ENCODE measurements at places on chromosomes 16 and 17.

- peak; percentile 63 for DNase-seq
These were observed 11.0 kb downstream of the DNASE1 start for GRCh38 chr16:3665508-3665907.

DNA sequence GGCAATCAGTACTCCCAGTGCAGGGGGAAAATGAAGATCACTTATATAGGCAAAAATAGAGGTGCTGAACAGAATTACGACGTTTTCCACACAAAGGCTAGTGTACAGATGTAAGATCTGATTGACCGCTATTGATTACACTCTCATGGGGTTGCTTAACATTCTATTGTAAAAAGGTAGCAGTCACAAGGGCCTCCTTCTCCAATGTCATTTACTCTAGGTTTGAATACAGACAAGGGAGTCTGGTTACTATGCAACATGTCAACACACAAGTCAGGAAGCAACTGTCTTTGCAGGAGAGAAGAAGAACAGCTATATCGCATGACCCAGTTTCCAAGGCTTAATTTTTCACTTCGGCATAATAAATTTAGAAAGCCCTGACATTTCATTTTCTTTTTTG is 7.9 kb downstream of the KRT37 start:
- DNase-seq: no peak

- no peak for DNase-seq
These were observed 1.1 kb upstream of the AATK start for GRCh38 chr17:81167194-81167524.

- no peak for DNase-seq
These were observed 69.6 kb downstream of the PLXDC1 start for GRCh38 chr17:39081851-39082250.

DNA sequence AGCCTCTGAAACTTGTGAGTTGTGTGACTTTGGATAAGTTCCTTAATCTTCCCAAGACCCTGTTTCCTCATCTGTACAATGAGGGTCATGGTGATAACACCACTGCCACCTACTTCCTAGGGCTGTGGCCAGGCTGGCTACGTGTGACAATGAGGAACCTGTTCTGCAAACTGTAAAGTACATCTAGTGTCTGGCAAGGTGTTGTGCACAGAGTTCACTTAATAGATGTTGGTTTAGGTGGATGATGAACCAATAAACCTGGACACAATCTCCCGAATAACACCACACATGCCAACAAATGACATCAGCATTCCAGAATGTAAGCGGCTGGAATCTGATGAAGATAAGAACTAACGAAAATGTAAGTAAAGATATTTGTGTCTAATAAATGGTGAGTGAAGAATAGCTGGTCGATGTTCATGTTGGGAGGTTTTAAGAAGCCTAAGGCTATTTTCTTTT is 82.3 kb downstream of the MARCHF10 start:
- no peak for DNase-seq

DNA sequence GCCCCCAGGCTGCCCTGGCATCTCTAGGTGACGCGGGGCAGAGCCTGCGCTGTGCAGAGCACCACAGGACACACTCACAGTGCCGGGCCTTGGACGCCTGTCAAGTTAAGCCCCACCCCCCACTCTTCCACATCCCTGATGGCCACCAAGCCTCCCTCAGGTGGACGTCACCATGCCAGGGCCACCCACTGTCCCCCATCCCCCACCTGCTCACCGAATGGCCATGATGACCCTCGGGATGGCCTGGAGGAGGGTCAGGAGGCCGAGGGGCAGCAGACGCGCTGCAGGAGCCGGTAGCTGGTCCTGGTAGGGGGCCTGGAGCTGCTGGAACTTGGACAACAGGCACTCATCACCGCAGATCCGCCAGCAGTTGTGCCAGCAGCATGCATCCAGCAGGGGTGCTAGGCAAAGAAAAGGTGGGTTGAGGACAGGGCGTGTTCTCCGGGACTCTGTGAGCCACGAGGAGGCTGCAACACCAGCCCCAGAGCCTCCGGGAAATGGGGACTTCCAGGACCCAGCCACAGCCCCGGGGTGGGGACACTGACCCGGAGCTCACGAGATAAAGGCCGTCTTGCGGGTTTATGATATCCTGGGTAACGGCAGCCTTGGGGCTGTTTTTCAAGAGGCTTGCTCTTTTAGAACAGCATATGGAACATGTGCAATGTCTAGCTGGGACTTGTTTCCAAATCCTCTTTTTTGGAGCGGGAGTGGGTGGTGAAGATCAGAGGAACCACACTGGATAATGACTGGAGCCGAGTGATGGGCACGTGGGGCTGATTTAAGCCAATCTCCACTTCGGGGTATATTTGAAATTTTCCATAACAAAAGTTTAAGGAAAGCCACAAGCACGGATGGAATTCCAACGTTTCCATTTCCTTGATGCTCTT is 11.4 kb downstream of the C16orf95 start:
- no peak for DNase-seq

DNA sequence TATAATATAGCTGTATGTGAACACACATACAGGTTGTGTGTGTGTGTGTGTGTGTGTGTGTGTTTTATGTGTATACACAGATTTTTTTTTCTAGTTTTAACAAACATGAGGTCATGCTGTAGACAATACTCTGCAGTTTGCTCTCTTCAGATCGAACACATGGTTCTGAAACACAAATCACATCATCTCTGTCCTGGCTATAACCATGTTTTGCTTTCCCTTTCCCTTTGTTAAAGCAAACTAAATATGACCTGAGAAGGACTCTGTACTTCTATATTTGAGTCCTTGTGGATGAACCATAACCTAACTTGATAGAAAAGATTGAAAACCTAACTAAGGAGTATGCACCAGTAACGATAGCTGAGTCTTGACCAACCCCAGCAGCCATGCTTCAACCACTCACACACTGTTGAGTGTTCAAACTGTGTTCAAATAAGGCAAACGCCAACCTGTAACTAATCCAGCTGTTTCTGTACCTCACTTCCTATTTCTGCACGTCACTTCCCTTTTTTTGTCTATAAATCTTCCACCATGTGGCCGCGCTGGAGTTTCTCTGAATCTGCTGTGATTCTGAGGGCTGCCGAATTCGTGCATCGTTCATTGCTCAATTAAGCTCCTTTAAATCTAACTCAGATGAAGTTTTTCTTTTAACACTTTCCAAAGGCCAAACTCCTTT is 303.8 kb downstream of the HS3ST3B1 start:
- peak; percentile 7 for DNase-seq

GRCh38 chr17:69763503-69763902 is 311.5 kb upstream of the KCNJ16 start:
- no peak for DNase-seq

- peak; percentile 40 for DNase-seq
These were observed 1.0 kb upstream of the CCNF start for GRCh38 chr16:2428051-2428783.

GRCh38 chr16:77738706-77739558 is 16.6 kb downstream of the NUDT7 start:
- DNase-seq: no peak

DNA sequence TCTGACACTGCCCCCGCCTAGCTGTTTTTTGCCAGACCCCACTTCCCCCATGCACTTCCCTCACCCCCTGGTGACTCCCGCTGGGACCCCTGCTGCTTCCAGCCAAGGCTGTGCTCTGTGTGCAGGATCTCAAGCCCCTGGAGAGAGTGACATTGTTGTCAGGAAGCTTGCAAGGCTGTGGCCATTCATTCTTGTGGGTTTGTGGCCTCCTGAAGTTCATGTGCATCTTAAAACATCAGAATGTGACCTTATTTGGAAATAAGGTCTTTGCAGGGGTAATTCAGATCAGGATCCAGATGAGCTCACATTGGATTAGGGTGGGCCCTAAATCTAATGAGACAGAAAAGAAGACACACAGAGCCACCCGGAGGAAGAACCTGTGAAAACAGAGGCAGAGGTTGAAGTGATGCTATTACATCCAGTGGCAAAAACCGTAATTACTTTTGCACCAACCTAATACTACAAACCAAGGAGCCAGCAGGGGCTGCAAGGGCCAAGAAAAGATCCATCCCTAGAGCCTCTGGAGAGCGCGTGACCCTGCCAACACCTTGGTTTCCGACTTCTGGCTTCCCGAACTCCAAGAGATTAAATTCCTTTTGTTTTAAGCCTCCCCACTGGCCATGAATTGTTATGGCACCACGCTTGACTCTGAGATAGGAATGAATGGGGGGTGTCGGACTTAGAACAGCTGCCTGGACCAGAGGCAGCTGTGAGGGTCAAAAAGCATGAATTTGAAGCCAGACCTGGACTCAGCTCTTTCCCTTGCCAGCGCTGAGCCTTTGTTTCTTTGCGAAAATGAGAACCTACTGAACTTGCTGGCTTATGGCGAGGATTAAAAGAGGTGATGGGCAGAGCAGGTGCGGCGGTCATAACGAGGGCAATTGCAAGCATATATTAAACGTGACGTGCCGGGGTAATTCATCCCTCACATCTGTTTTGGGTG is 75.5 kb downstream of the BMERB1 start:
- peak; percentile 42 for DNase-seq

DNA sequence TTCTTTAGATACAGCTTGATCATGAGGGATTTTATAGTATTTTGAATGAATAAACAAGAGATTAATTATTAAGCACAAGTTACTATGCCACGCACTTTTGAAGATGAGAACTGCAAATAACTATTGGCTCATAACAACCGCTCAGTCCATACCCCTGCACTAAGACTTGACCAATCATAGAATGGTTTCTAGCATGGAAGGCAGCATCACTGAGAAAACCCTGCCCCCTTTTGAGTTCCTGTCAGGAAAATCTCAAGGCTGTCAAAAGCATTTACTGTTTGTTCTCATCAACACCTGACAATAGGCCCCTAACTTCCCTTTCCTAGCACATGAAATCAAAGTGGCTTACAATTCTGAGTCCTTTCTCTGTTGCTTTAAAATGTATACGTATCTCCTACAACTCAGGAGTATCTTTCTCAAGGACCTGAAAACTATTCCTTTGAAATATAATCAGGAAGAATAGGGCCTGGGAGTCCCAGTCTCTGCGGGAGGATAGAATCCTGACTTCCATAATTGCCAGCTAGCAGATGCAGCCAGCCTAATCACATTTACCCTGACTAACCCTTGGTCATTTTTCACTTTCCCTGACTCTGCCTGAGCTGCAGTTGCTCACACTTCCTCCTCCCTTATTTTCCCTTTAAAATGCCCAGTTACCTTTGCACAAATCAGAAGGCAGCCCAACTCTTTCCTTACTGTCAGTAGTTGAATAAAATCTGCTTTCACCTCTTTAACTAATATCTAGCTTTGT is 9.1 kb upstream of the MMD start:
- no peak for DNase-seq

DNA sequence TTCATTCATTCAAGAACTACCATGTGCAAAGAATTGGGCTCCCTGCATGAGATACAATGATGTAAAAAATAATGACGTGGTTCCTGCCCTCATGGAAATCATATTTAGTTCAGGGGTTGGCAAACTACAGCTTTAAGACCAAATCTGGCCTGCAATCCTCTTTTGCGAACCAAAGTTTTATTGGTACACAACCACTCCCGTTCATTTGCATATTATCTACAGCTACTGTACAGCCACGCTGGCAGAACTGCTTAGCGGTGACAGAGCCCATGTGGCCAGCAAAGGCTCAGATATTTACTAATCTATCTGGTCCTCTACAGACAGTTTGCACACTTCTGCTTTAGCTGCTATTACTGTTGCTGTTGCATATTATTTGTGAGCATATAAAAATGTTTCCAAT is 167.7 kb downstream of the XYLT1 start:
- no peak for DNase-seq

GRCh38 chr17:78346605-78347250 is 13.1 kb downstream of the SOCS3 start:
- DNase-seq: no peak

DNA sequence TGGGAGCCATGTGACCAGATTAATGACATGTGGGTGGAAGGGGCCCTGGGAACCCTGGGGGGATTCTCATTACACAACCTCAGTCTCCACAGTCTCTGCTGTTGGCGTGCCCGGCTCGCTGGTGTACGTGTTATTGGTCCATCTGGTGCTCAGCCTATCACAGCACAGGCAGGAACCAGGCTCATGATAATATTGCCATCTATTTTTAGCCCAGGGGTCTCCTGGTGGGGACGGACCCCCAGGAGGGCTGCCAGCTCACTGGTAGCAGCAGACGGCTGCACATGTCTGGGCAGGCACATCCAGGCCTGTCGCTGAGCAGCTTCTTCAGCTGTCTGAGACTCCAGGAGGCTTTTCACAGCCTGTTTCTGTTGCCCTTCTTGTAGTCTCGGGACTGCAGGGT is 123.8 kb downstream of the RAB11FIP4 start:
- no peak for DNase-seq

GRCh38 chr16:57152096-57153093 is 33.4 kb downstream of the PSME3IP1 start:
- peak; percentile 25 for DNase-seq

DNA sequence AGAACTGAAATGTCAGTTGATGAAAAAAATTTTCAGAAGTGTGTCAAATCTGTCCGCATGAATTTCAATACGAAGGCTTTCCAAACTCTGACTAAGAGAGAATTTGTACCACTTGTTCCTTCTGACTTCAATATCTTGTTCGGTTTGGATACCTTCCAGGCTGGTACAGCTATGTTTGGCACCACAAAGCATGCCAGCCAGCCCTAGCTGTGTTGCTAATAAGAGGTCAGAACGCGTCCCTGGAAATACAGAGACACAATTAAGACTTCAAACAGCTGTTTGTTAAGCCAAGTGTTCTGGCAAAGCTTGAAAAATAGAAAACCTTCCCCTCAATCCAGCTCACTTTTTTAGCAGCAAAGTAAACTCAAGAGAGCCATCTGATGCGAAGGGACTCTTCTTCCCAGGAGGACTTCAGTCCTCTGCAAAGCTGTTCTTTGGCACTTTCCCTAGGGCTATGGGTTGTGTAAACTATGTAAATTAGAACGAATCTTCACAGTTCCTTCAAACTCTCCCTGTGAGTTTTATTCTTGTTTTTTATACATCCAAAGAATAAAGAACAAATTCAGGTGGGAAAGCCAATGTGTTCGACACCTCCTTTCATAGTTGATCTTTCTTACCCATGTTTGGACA is 35.1 kb downstream of the GRB2 start:
- DNase-seq: no peak

GRCh38 chr17:33753452-33753851 is 460.4 kb upstream of the ASIC2 start:
- DNase-seq: peak; percentile 2

GRCh38 chr17:78130437-78131101 is at the start of gene TMC8:
Gene TMC8 (plus strand): TSS chr17:78130771. CDS start chr17:78131589, 818 bp downstream.
- DNase-seq: peak; percentile 92

DNA sequence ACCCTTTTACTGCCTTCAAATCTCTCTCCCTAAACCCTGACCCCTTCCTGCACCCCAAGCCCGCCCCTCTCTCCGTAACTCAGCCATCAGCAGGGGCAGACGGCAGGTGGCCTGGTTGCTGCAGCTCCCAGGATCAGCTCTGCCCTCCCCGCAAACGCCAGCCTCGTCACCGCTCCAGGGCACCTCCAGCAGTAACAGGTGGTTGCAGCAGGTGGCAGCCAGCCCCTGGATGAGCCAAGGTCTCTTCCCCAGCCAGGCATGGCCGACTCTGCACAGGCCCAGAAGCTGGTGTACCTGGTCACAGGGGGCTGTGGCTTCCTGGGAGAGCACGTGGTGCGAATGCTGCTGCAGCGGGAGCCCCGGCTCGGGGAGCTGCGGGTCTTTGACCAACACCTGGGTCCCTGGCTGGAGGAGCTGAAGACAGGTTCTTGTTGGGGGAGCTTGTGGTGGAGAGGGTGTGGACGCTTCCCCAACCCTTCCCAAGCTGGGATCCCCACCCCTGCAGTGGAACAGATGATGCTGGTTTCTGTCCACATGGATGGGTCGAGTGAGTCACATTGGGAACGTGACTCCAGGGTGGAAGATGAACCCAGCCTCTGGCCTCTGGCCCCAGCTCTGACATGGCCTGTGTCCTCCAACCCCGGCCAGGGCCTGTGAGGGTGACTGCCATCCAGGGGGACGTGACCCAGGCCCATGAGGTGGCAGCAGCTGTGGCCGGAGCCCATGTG is 558 bp downstream of the HSD3B7 start:
- no peak for DNase-seq

Data from activated CD8-positive, alpha-beta T cell treated with anti-CD3 and anti-CD28 coated beads for 36 hours (primary cell).